ENCODE measurements at places on chromosomes 12 and 14.

GRCh38 chr12:40561395-40561966, 130.8 kb upstream of the CNTN1 start:
- no peak overlapping the region for H3K4me3 ChIP-seq
- H3K27ac ChIP-seq: no peak overlapping the region
- H3K4me1 ChIP-seq: peaks cover 3% of the 10 kb centered on the region
- no peak for DNase-seq

GRCh38 chr12:85016413-85016812, 19.7 kb downstream of the TSPAN19 start:
- no peaks in the 10 kb centered on the region for H3K27me3 ChIP-seq
- H3K4me1 ChIP-seq: no peaks in the 10 kb centered on the region
- H3K27ac ChIP-seq: no peak overlapping the region
- H3K4me3 ChIP-seq: no peak overlapping the region

DNA sequence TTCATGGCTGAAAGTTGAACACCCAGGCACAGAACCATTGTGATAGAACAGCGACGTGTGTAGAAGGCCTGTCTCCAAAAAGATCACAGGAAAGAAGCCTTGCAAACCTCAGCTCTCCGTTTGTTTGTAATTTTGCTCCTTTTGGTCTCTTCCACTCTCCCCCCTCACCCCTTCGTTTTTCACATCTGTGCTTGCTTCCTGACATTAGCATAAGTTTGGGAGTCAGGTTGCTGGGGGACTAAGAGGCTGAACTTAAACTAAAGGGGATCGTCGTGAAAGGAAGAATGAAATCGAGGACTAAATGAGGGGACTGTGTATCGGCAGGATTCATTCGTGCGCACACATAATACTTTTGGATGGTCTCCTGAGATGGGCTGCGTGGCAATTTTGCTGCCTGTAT, 200.6 kb downstream of the BCAT1 start:
- no peaks in the 10 kb centered on the region for H3K4me1 ChIP-seq
- no peak overlapping the region for H3K27ac ChIP-seq
- no peaks in the 10 kb centered on the region for H3K27me3 ChIP-seq
- no peaks in the 10 kb centered on the region for H3K36me3 ChIP-seq
- H3K4me3 ChIP-seq: no peak overlapping the region

GRCh38 chr14:103302966-103303365, 31.1 kb upstream of the EIF5 start:
- no peaks in the 10 kb centered on the region for H3K36me3 ChIP-seq
- no peaks in the 10 kb centered on the region for H3K4me1 ChIP-seq
- no peak for DNase-seq
- H3K27ac ChIP-seq: no peak overlapping the region
- H3K27me3 ChIP-seq: no peaks in the 10 kb centered on the region
